Urothelium cell line (cell line): ENCODE measurements at places on chromosomes 4 and X.

GRCh38 chrX:49237060-49237459, 1.8 kb downstream of the CCDC22 start:
- no peak for DNase-seq

GRCh38 chr4:58477950-58478349, 1367.8 kb upstream of the IGFBP7 start:
- no peak for DNase-seq

GRCh38 chr4:7124689-7125442, 57.0 kb upstream of the GRPEL1 start:
- peak; percentile 54 for DNase-seq

DNA sequence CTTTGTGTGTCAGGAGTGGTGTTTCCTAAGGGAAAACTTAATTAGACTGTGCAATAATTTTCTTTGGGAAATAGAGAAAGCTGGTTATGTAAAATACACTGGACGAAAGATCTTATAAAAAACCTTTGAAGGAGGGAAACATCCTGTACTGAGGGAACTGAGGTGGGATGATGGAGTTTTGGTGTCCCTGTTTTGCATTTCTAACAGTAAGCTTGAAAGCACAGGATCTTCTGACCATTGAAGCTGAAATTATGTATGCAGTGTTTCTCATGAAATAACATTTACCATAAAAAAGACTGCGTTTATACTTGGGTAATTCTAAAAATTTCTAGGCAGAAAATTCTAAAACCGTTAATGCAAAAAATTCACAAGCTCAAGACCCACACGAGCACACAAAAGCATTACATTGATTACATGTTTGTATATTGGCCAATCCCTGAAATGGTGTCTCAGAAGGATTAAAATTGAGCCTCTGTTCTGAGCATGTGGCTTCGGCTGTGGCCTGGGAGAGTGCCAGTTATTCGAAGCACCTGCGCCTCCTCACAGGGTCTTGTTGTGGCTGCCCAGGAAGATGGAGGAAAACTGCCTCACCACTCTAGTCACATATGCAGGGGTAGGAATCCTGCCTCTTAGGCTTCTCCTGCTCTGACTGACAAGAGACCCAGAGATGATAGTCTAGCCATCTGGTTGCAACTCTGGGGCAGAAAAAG, 49.5 kb downstream of the JADE3 start:
- DNase-seq = no peak

- DNase-seq = no peak
These were observed 142.9 kb upstream of the NWD2 start for GRCh38 chr4:37101686-37102085.

- DNase-seq = no peak
These were observed 227.3 kb upstream of the CENPE start for GRCh38 chr4:103425406-103425805.

- no peak for DNase-seq
These were observed 297.8 kb downstream of the PPP3CA start for GRCh38 chr4:101049549-101050001.

GRCh38 chr4:139297001-139297410, 4.3 kb upstream of the NAA15 start:
- no peak for DNase-seq

DNA sequence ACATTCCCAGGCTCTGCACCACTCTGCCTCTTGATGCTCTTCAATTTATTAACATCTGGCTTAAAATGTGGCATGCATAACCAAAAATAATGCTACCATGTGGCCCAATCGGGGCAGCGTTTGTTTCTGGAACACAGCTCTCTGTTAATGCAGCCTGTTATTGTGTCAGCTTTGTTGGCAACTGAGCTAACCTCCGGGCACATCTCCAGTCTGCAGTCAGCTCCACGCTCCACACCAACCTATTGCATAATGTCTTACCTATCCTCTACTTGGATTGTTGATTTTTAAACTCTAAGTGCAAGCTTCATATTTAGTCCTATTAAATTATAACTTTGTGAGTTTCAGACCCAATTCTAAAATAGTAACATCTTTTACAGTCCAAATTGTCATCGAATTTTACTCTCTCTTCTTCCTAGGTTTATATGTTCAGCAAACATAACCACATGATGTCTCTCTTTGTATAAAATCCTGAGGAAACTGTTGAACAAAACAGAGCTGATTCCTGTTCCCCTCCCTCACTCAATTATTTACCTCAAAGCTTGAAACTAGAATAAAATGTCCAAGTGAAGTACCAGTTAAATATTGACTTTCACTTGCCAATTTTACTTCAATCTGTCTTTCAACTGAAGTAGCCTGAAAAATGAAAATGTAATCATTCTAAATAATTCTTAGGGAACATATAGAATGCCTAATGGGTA, 92.2 kb upstream of the RAPGEF2 start:
- no peak for DNase-seq

DNA sequence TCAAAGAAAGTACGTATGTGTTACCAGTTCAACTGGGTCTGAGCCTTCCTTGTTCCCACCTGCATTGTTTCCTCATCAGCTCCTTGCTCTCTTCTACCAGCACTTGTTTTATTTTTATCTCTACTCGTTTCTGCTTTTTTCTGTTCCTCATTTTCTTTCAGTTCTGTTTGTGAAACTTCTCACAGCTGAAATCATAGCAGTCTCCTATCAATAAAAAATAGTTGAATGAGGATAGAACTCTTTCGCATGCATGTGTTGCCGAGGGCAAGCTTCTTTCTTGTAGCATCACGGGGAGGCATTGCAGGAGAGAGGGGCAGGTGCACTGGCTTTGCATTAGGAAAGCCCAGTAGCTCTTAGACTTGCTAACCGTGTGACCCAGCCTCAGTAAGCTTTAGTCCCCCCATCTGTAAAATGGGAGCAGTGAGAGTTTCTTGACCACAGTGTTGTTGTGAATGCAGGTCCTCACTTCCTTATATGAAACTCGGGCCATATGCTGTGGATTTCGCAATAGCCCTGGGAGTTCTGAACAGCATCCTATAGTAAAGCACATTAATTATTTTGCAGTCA, 24.7 kb downstream of the OFD1 start:
- no peak for DNase-seq

GRCh38 chr4:41174444-41174843, 39.9 kb downstream of the APBB2 start:
- no peak for DNase-seq

DNA sequence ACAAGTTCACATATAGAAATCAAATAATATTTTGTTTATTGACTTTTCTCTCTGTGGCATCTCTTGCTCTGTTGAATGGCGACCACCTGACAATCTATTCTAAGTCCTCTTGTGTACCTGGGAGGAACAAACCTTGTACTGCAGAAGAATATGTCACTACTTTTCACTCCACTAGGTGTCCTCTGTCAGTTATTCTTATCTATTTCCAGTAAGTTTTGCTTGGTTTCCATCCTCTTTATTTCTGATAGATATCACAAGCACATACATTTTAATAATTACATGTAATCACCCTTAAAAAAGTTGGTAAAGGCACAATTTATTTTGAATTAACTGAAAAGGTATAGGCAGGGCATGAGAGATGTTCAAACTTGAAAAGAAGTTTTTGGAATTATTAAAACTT, 238.4 kb downstream of the SNCA start:
- DNase-seq = peak; percentile 17

DNA sequence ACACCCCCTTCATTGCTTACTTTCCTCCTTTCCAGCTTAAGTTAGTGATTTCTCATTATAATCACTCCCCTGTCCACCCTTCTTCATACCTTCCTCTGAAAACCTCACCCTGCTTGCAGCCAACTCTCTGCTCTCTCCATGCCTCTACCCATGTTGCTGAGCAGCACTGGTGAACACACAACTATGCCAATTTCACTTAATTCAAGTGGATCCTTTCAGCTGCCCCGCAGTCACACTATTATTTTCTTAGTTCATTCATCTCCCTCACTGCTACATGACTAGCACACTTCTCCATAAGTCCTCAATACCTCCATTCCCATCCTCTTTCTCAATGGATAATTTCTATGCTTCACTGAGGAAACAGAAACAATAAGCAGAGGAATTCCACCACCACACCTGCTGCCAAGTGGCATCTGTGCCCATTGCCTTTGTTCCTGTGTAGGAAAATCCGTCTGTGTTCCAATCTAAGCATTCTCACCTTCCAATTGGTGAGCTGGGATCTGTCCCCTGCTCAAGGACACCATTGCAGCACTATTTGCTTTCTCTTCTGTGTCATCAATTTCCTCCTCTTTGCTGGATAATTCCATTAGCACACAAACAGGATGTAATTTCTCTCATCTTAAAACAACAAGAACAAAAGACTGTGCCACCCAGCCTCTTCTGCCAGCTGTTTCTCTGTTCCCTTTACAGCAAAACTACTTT, 25.2 kb upstream of the PRSS48 start:
- DNase-seq = no peak

GRCh38 chr4:89572224-89572858, 264.6 kb downstream of the SNCA start:
- no peak for DNase-seq

DNA sequence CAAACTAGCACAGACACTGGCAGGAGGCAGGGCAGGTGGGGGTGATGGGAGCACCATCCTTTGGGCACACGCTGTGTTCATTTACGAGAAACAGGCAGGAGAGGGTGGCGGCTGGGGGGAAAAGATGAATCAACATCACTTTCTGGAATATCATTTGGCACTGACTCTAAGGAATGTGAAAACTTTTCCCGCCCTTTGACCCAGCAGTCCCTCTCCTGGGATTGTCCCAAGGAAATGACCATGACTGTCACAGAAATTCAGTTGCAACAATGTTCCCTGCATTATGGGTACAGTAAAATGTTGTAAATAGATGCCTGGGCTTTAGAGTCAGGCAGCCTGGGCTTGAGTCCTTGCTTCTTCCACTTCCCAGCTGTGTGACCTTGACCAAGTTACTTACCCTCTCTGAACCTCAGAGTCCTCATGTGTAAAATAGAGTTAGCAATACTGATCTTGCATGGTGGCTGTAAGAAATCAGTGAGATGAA, 58.6 kb downstream of the ABLIM2 start:
- DNase-seq = peak; percentile 33

DNA sequence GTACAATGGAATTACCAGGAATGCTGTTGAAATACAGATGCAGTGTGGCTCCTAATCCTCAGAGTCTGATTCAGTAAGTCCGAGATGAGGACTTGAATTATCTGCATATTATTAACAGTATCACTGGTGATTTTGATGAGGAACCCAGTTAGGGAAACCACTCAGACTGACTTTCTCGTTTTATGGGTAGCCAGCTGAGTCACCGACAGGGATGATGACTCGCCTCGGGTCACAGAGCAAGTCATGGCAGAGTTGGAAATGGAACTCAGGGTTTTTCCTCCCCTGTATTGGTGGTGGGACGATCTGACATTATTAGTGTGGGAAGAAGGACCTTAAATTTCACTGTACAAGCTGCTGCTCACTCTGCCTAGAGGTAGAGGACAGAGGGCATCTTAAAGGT, 51.3 kb downstream of the RTL9 start:
- DNase-seq = no peak

GRCh38 chrX:136829413-136829812, 48.7 kb upstream of the ARHGEF6 start:
- no peak for DNase-seq

GRCh38 chr4:7155590-7156071, 36.7 kb upstream of the SORCS2 start:
- DNase-seq = no peak

DNA sequence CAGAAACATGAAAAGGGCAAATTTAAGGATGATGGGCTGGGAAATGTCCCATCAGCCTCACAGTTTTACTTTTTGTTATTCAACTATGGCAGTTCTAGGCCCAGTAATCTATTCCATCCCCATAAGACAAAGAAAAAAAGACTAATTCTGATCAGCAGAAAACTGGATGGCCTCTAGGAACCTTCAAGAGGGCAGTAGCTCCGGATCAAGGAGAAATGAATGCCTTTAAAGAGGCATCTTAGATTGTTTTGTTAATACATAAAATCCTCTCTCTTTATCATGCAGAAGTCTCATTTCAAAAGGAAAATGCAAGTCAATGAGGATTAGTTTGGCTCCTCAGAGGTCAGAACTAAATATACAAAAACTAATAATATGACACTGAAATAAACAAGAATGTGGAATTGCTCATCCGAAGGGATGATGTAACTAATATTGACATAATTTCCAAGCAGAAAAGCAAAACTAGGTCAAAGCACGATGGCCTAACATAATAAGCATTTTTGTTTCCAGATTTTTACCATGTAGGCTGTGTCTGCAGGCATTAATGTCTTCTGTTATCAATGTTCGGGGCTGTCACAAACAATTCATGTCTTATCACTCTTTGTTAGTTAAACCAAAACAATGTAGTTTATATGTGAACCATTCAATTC, 8.8 kb downstream of the MID1 start:
- no peak for DNase-seq

- DNase-seq = peak; percentile 63
These were observed 11.1 kb downstream of the GASK1B start for GRCh38 chr4:158161551-158162354.

DNA sequence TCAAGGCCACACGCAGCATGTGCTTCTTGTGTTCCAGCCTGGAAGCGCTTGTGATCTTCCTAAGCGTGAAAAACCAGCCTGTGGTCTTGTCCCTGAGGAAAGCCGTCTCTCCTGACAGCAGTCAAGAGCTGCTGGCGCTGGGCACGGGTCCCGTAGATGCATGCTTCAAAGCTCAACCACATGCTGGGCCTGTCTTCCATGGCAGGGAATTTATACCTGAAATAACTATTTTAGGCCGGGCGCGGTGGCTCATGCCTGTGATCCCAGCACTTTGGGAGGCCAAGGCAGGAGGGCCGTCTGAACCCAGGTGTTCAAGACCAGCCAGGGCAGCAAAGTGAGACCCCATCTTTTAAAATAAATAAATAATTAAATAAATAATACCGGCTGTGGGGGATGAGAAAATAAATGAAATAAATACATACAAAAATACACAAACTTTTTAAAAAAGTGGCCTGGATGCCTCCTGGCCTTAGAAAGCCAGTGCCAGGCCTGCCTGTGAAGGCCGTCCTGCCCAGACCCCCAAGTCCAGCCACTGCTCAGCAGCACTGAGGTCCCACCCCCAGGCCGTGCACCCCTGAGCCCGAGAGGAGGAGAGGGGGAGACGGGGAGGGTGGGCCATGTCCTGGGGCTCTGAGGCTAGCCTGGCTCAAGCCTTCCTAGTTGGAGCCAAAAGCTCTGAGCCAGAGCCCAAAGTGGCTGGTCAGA, 10.4 kb downstream of the LRPAP1 start:
- no peak for DNase-seq

DNA sequence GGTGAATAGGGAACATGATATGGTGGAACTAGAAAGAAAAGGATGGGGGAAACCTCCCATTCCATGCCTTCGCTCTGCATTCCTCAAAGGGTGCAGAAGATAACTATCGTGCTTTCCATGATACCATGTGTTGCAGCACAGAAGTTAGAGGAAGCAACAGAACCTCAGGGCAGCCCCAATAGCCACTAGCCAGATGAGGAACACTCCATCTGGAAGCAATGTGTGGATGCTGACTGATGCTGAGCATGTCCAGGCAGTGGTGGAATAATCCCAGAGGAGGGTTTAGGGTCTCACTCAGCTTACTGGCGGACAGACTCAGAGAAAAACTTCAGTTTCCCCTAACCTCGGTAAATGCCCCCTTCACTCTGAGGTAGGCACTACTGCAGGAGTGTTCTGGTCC, 7.5 kb downstream of the SMIM10 start:
- no peak for DNase-seq
